LNCaP clone FGC (cell line): ENCODE measurements at places on chromosomes 5 and 9.

GRCh38 chr9:119289740-119290433 lies 79.3 kb downstream of the BRINP1 start:
- peak; percentile 31 for DNase-seq

DNA sequence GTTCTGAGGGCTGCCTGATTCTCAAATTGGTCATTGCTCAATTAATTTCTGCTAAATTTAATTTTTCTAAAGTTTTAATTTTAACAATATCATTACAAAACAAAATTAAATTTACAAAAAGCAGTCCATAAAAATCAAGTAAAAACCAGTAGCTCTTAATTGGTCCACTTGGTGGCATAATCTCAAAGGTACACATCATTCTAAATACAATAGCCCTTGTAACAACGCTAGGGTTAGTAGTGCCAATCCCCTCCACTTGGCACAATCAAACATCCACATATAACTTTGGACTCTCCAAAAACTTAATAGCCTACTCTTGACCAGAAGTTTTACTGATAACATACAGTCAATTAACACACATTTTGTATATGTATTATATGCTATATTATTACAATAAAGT lies 1.9 kb upstream of the NDUFB6 start:
- no peak for DNase-seq

- no peak for DNase-seq
These were observed 3.1 kb upstream of the DIRAS2 start for GRCh38 chr9:90645721-90646120.

GRCh38 chr5:176647843-176648473 lies 674 bp downstream of the TSPAN17 start:
- no peak for DNase-seq

GRCh38 chr9:110086537-110086936 lies 121.4 kb downstream of the C9orf152 start:
- DNase-seq, result no peak

DNA sequence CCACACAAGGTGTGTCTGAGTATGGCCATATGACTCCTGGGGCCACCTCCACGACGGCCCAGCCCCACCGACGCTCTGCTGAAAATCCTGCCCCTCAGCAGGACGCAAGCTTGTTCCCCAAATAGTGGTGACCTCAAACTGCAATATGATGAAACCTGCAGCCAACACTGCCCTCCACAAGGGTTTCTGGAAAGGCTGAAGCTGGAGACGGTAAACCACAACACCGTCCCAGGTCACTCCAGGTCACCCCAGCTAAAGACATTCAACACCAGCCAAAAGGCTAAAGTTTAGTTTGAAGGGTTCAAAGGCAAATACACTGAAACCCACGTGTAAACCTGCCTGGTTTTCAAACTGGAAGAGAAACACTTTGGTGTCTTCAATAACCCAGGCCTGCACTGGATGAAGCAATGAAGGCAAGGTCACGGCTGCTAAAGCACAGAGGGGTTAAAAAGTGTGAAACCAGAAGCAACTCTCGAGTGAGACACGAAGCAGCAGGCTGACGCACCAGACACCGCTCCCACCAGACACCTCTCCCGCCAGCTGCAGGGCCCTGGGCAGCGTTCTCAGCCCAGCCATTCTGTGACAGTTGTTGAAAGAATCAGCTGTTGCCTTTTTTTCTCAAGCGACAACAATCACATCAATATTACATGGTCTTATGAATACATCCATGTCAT lies 1.8 kb upstream of the LHX3 start:
- DNase-seq, result no peak

GRCh38 chr5:155871623-155872022 lies 455.3 kb upstream of the SGCD start:
- no peak for DNase-seq

GRCh38 chr9:71816916-71817451 lies 48.7 kb upstream of the CEMIP2 start:
- no peak for DNase-seq

GRCh38 chr9:127531676-127532075 lies 80.4 kb downstream of the LRSAM1 start:
- DNase-seq, result no peak

GRCh38 chr9:133705576-133705975 lies 32.6 kb downstream of the SARDH start:
- DNase-seq, result no peak

GRCh38 chr5:126544087-126544740 lies 50.8 kb downstream of the ALDH7A1 start:
- DNase-seq, result peak; percentile 40

GRCh38 chr5:73823508-73823925 lies 197.5 kb downstream of the ARHGEF28 start:
- no peak for DNase-seq
